ENCODE measurements at places on chromosomes 3 and 15.

DNA sequence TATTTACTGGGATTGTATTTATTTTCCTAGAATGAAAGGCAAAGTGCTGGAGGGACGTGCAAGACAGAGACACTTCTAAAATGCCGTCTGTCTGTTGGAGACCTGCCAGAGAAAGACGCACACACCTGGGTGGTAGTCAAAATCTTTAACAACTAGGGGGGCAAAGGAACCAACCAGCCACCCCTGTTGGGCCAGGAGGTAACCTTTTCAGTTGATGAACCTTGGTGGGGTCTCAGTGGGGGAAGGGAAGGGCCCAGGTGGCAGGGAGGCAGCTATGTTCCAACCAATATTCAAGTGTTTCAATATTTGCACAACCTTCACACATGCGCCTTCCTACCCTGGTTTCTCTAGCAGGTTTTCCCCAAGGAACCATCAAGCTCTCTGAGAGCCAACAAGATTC lies 99.0 kb downstream of the MEGF11 start:
- no peak for DNase-seq

GRCh38 chr3:162077108-162077507 lies 580.5 kb downstream of the OTOL1 start:
- no peak for DNase-seq

DNA sequence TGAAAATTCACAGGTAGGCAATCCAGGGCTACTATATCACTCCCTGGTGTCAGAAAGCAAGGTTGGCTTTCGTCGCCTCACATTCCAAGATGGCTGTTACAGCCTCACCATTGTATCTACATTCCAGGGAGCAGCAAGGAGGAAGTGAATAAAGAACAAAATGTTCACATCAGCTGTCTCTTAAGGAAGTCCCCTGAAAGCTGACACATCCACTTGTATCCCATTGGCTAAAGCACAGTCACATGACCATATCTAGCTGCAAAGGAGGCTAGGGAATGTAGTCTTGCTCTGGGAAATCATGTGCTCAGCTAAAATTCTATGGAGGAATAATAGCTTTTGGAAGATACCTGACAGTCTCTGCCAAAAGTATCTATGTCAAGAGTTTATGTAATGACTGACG lies 12.8 kb upstream of the GATA2 start:
- DNase-seq, result no peak

DNA sequence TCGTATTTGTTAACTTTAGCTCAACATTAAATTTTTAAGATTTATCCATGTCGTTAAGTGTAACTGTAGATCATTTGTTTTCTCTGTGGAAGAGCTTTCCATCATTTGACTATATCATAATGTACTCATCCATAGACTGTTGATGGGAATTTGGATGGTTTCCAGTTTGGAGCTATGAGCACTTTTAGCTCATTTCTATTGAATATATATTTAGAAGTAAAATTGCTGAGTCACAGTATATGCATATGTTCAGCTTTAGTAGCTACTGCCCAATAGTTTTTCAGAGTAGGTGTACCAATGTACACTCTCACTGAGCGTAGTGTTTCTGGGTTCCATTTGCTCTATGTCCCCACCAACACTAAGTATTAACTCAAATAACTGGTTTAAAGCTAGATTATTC lies 263.0 kb downstream of the ULK4 start:
- no peak for DNase-seq

GRCh38 chr15:77753939-77754338 lies 121.2 kb upstream of the LINGO1 start:
- DNase-seq, result no peak

DNA sequence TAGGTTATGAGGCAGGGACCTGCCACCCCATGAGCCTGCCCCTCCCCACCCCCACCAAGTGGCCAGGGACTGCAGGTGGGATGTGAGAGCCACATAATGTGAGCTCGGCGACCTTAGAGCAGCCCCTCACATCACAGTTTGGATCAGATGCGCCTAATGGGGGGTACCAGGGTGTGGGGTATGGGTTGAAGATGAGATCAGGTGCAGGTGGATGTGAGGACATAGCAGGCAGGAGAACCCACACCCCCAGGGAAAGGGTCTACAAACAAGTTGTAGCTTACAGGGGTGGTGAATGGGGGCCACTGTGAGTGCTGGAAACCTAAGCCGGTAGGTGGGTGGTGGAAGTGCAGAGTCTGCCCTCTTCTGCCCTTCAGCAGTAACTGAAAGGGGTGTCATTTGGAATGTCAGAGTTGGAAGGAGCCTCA lies 94.0 kb downstream of the CORO2B start:
- no peak for DNase-seq

DNA sequence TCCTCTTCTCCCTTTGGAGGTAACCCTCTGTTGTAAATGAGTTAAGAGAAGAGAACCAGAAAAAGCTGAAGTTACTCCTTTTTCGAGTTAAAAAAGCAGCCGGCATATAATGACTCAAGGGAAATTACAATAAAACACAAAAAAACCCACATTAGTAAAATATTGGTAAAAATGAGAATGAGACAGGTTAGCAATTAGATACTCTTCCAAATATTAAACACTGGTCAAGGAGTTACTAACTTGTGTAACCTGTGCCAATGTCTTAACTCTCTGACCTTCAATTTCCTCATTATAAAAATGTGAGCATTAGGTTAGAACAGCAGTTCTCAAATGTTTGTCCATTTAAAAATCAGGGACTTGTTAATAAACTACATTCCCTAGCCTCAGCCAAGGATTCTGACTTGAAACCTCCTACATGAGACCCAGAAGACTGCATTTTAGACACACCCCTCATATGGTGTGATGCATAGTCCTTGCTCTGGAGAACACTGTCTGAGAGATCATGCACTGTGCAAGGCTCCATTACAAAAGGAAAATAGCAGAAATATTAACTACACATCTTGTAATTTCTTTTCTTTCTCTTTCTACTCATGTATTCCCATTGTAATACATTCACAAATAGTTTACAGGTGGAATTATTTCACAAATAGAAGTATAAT lies 42.7 kb upstream of the TOP2B start:
- DNase-seq, result no peak

DNA sequence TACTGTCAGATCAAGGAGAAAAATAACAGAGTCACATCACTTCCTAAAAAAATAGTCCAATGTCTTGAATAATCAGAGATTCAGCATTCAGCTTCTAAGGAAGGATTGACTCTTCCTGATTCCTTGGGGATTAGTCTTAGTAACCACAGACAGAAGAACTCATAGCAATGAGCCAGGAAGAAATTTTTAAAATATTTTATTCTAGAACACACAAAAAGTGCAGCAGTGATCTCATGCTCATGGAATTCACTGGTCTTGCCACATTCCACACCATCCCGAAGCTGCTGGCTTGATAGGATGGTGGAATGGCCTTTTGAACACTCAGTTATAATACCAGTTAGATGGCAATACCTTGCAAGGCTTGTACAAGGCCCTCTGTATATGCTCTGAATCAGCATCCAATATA lies 43.0 kb upstream of the ABI3BP start:
- DNase-seq, result no peak

GRCh38 chr15:45855907-45856579 lies 221.2 kb downstream of the SQOR start:
- no peak for DNase-seq

DNA sequence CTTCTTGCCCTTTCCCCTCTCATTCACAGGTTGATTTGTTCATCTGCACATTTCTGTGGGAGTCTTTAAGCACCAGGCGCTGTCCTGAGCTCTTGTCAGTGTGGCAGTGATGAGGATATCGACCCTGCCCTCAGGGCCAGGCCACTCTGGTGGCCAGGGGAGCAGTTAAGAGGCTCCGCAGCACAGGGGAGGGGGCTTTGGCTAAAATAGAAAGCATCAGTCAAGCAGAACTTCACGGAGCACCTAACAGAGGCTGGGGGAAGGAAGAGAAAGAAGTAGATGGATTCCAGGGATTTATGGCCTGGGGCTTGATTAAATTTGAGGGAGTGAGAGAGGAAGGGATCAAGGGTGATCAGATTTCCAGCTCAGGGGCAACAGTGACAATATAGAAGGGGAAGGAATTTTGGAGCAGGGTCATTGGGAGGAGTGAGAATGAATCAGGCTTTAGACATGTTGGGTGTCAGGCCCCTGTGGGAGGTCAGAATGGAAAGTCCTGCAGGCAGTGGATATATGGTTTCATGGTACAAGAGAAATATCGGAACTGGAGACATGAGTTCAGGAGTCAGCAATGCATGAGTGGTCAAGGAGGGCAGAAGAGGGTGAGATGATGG lies 73.0 kb upstream of the GLCE start:
- DNase-seq, result no peak

DNA sequence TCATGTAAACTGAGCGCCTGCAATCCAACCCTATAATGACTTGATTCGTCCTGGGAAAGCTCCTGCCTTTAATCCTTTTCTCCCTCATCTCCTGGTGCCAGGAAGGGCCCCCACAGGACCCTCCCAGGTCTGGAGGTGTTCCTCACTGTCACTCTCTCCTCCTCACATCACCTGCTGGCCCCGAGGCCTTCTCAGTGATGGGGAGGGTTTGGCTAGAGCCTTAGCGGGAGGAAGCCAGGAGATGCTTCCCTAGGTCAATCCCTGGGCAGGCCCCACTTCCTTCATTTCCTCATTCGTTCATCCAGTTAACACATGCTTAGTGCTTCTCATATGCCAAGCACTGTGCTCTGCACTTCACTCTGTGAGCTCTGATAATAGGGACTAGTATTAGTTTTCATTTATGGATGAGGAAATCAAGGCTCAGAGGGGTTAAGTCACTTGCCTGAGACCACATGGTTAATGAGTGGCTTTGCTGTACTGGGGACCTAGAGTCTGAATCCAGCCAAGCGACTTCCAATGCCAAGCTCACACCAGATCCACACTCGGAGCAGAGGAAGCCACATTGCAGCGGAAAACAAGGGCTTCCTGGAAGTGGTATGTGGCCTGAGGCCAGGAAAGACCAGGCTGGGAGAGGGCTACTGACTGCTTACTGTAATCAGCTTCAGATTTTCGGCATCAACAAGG lies 50.3 kb upstream of the CHRNB4 start:
- DNase-seq, result no peak

DNA sequence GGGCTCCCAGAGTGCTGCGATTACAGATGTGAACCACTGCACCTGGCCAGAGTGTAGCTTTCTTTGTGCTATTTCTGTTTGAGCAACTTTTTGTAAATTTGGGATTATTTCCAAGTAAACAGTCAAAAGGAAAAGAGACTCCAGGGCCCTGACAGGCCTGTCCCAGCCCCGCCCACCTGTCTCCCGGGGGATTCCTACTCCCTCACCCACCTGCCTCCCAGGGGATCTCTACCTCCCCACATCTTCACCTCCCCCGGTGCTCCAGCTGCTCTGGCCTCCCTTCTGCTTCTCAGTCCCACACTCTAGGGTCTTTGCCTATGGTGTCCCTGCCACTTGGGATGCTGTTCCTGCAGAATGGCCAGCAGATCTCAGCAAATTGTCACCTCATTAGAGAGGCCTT lies 7.0 kb downstream of the RHCG start:
- no peak for DNase-seq

DNA sequence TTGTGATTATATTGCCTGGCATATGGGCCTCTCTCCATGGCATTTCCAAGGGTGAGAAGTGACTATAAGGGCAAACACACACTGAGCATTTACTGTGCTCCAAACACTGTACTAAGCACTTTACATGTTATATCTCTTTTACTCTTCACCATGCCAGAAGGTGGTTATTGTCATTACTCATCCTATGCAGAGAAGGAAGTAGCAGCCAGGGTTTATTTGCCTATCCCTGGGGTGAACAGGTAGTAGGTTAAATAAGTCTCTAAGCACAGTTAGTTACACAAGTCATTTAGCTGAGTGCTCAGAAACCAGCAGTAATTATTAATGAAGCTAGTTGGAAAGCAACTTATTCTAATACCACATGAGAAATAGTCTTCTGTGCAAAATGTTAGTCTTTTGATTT lies 109.9 kb upstream of the SYNPR start:
- no peak for DNase-seq

DNA sequence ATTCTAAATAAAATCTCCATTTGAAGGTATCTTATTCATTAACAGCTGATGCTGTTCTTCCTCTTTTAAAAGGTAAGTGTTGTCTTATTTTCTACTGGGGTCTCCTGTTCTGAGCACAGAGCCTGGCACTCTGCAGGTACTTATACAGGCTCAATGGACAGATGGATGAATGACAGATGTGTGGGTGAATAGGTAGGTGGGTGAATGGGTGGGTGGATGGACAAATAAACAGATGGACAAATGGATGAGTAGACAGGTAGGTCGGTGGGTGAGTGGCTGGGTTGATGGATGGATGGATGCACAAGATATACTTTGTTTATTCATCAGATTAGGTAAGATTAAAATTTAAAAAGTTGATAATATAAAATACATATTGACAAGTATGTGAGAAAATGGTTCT lies 53.5 kb downstream of the SLC41A3 start:
- DNase-seq, result no peak

- no peak for DNase-seq
Measured at GRCh38 chr3:143252931-143253330, 133.4 kb downstream of the CHST2 start.

- no peak for DNase-seq
Measured at GRCh38 chr3:4831580-4831950, 147.7 kb upstream of the BHLHE40 start.

DNA sequence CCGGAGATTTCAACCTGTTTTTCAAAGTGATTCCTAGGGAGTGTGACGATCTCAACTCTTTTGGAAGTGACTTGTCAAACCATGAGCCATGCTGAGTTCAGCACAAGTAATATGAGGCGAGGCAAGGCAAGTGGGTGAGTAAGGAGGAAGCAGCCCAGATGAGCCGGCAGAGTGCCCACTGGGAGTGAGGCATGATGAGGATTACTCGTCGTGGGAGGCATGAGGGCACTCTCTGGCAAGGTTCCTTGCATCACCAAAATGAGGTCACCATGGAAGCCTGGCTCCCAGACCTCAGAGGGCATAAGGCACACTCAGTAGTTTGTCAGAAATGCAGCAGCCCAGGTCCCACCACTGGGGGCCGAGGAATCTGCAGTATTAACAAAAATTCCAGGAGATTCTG lies 636.1 kb downstream of the MAGI1 start:
- DNase-seq, result no peak

- no peak for DNase-seq
Measured at GRCh38 chr3:155079746-155080487, at the start of gene MME. TSS of gene MME (plus strand) at chr3:155080319. CDS start at chr3:155084168, 3,849 bp downstream.

- DNase-seq, result no peak
Measured at GRCh38 chr3:102036017-102036416, 186.7 kb downstream of the NFKBIZ start.

- DNase-seq, result peak; percentile 33
Measured at GRCh38 chr15:75042730-75043508, 19.5 kb downstream of the PPCDC start.

GRCh38 chr15:70187331-70187730 lies 89.6 kb upstream of the TLE3 start:
- DNase-seq, result no peak

GRCh38 chr15:65401611-65402240 lies 21.0 kb downstream of the IGDCC4 start:
- no peak for DNase-seq

GRCh38 chr3:136042608-136043221 lies 77.2 kb downstream of the PPP2R3A start:
- no peak for DNase-seq

GRCh38 chr3:141454906-141455602 lies 31.8 kb upstream of the RASA2 start:
- DNase-seq, result no peak
